ENCODE measurements at places on chromosomes 13 and 19.

GRCh38 chr13:36358175-36358718 is 12.1 kb upstream of the SPART start:
- DNase-seq, result no peak

DNA sequence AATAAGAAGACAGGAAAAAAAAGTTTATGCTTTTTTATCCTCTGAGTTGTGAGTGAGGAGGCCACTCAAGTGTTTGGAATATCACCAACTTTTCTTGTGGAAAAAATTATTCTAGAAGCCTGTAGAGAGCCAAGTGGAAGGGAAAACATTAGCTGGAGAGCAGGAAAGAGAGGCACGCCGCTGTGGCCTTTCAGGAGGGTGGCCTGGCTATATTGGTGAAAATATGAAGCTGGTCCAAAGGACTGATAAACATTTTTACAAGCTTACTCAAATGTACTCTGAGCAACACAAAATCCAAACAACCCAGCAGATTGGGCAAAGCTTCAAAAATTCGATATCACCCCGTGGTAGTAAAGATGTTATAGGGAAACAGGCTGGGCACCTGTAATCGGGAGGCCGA is 2.3 kb upstream of the EIF3G start:
- no peak for DNase-seq

DNA sequence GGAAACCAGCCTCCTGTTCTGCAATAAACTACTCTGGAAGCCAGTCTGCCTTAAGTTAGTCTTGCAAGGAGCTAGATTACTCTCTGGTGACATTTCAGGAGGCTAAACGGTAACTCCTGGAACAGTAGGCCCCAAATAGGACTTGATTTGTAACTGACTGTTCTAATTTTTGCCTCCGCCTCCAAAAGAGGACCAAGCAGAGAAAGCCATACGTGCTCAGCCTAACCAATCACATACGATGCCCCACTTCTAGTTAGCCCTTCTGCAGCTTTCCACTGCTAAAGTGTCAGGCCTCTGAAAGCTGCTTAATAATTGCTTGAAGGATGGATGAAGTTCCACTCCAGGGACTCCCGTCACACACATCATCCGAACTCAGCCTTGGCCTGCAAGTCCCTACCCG is 744 bp downstream of the ZNF805 start:
- no peak for DNase-seq

- DNase-seq, result no peak
Measured at GRCh38 chr19:19081642-19082151, 17.9 kb downstream of the SLC25A42 start.

DNA sequence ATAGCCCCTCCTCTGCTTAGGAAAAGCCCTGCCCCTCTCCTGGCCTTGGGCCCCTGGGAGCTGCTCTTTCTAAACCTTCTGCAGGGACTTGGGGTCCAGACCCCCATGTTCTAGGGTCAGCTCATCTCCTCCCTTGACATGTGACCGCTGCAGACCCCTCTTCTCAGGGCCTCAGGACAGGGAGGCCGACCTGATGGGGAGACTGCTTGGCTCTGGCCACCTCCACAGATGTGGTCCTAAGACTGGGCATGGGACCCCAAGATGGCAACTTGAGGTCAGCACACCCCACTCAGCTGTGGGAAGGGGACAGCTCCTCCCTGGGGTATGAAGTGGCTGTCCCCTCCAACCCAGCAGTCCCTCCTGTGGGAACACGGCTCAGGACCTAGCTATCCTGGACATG is 3.9 kb upstream of the SIX5 start:
- DNase-seq, result no peak

GRCh38 chr19:34135054-34135800 is 37.1 kb upstream of the LSM14A start:
- no peak for DNase-seq

GRCh38 chr19:16210168-16210567 is 12.5 kb downstream of the AP1M1 start:
- no peak for DNase-seq

- DNase-seq, result no peak
Measured at GRCh38 chr19:51186323-51186722, 38.6 kb upstream of the CD33 start.

- no peak for DNase-seq
Measured at GRCh38 chr13:48184260-48184659, 48.7 kb upstream of the ITM2B start.

DNA sequence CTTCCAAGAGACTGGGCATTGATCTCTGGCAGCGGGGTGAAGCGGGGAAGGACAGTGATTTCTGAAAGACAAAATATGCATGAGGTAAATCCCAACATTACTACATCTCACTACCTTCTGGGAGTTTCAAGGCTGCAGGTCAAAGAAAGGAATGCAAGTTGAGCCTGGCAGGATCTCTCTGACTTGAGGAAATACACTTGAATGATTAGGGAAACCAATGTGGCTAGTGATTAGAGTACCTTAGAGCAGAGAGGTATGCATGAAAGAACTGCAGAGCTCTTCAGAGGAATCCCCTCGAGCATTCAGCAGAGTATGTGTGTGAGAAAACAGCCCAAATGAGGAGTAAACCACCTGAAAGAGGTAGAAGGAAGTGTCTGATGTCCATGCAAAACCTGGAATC is 2874.1 kb upstream of the PCDH20 start:
- no peak for DNase-seq

GRCh38 chr19:23698711-23699520 is 11.9 kb upstream of the ZNF675 start:
- DNase-seq, result no peak

- DNase-seq, result no peak
Measured at GRCh38 chr13:26300140-26300539, 46.2 kb downstream of the CDK8 start.

DNA sequence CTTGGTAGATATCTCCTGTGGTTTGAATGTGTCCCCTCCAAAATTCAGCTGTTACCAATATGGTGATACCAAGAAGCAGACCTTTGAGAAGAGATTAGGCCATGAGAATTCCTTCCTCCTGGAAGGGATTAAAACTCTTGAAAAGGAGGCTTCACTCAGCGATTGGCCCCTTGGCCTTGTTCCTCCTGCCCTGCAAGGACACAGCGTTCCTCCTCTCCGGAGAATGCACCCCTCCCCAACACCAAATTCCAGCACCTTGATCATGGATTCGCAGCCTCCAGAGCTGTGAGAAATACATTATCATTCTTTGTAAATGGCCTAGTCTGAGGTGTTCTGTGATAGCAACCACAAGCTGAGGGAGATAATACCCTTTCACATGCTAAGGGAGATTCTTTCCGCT is 34.5 kb upstream of the ARHGEF7 start:
- DNase-seq, result no peak

- no peak for DNase-seq
Measured at GRCh38 chr13:60838581-60838980, 441.6 kb downstream of the TDRD3 start.

DNA sequence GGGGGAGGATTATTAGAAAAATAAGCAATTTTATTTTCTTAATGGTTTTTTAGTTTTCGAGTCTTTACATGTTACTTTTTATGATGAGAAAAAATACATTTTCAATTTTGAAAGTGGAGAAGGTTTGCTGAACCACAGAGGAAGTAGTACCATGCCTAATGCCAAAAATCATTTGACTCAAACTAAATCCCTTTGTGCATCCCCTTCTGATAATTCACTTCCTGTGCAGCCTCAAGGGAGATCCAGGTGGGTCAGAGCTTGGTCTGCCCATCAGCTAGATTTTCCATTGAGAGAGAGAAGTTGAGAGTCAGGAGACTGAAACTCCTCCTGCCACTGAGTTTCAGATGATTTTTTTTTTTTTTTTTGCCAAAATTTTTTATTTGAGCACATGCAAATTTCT is 571.7 kb downstream of the LIG4 start:
- DNase-seq, result no peak

GRCh38 chr19:1049800-1050199 is 9.9 kb downstream of the ABCA7 start:
- DNase-seq, result no peak

DNA sequence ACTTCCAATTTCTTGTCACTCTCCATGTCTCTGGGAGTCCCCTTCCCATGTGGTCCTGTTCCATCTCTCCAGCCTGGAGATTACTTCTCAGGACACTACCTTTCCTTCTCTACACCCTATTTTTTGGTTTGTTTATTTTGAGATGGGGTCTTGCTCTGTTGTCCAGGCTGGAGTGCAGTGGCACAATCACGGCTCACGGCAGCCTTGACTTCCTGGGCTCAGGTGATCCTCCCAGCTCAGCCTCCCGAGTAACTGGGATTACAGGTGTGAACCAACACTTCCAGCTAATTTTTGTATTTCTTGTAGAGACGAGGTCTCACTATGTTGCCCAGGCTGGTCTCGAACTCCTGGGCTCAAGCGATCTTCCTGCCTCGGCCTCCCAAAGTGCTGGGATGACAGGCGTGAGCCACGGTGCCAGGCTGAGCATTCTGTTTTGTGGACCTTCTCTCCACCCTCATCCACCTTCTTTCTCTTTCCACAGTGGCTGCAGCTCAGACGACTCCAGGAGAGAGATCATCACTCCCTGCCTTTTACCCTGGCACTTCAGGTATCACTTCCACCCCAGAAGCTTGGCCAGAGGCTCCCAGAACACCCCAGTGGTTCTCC is 644 bp downstream of the HCST start:
- no peak for DNase-seq

- no peak for DNase-seq
Measured at GRCh38 chr19:5472286-5472685, 17.1 kb downstream of the ZNRF4 start.

GRCh38 chr13:30787738-30788525 is 52.6 kb downstream of the ALOX5AP start:
- no peak for DNase-seq

- DNase-seq, result no peak
Measured at GRCh38 chr19:46299695-46300094, 2.9 kb downstream of the HIF3A start.

DNA sequence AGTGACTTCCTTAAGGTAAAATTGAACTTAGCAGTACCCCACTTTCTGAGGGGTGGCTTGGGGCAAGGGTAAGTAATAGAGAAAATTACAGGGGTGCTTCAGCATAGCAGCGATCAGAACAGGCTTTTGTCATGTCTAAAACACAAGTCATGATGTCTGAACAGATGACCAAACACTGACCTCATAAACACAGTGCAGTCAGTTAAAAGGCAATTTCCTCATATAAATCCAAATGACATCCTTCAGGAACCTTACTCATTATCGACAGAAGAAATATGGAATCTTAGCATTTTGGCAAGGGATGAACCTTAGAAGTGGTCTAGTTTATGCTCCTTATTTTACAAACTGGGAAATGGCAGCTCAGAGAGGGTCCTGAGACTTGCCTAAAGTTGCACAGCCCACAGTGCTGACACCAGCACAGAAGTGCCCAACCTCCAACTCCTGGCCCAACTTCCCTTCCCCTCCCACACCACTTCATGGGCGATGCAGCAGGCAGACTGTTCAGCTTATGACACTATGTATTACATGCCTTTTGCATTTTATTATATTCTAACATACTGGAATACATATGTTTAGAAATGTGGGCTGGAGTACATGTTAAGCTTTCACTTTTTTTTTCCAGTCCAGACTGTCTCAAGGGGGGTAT is 3.6 kb downstream of the GJA3 start:
- DNase-seq, result no peak

DNA sequence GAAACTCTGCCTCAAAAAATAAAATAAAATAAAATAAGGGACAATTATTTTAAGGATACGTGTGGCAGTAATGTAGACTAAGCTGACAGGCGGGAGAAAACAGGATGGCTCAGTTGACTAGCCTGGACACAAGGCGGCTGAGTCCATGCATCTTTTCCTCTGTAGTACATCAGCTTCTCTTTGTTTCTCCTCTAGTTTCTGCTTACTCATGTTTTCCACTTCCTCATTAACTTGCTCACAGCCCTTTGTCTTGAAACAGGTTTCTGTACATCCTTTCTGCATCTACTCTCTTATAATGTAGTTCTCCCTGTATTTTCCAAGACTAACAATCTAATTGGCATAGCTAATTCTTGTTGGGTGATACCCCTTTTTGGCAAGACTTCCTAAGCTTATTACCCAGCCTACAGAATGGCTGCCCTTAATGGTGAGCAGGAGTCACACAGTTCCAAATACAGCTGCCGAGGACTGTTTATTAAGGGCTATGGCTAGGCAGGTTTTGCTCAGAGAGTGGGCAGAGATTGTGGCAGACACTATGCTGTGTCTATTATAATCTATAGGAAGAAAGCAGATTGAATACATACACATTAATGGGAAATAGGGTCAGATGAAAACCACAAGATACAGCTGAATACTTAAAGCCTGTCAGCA is 58.7 kb upstream of the KLF5 start:
- DNase-seq, result no peak

DNA sequence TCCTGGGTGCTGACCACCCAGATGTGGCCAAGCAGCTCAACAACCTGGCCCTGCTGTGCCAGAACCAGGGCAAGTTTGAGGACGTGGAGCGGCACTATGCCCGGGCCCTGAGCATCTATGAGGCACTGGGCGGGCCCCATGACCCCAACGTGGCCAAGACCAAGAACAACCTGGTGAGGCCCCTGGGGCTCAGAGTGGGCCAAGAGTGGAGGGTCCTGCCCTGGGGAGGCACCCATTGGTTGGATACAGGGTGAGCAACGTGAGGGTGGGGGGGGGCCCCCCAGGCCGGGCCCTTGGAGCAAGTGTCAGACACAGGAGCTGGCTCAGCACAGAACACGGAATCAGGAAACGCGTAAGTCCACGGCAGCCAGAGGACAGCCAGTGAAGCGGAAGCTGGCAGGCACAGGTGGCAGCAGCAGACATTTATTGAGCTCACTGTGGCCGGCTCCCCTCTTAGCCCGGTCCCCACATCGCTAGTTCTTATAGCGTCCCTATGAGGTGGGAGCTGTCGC is 8.9 kb downstream of the KLC3 start:
- DNase-seq, result no peak

GRCh38 chr19:41570179-41570578 is 5.8 kb upstream of the CEACAM21 start:
- DNase-seq, result no peak

DNA sequence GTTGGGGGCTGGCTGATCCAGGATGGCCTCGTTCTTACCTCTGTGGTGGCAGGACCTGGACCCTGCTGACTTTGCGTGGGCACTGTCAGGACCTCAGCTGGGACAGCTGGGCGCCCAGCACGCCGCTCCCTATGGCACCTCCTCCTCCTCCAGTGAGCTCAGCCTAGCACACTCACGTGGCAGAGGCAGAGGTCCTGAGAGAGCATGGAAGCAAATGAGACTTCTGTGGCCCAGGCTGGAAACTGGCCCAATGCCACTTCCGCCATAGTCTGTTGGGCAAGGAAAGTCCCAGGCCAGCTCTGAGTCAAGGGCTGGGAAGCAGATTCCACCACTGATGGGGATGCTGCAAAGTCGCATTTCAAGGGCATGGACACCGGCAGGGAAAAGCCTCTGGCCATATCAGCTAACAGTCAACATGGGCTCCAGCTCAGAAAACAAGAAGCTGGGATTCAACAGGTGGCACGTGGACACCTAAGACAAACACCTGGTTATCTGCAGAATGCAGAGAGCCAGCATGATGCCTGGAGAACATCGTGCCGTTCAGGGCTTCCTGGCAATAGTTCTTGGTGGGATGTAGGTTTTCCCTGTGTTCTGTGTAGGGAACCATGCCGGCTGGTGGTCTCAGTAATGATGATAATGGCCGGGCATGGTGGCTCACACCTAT is 16.7 kb downstream of the MYBPC2 start:
- no peak for DNase-seq

Data from progenitor cell of endocrine pancreas (in vitro differentiated cells).